ENCODE measurements at places on chromosomes 6 and 20.

DNA sequence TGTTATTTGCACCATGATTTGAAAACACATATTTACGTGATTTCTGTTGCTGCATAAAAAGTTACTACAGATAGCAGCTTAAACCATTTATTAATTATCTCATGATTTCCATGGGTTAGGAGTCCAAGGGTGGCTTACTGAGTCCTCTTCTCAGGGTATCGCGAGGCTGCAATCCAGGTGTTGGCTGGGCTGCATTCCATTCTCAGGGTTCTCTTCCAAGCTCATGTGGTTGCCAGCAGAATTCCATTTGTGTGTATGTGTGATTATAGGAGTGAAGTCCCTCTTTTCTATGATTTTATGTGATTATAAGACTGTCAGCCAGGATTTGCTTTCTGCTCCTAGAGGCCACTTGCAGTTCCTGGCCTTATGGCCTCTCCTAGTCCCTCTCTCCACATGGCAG lies 135.1 kb downstream of the FAM83B start:
- no peak overlapping the region for H3K4me3 ChIP-seq
- no peak for DNase-seq
- H3K36me3 ChIP-seq: no peaks in the 10 kb centered on the region
- H3K27ac ChIP-seq: no peak overlapping the region
- no peaks in the 10 kb centered on the region for H3K27me3 ChIP-seq

GRCh38 chr6:48378884-48379407 lies 267.9 kb upstream of the PTCHD4 start:
- no peaks in the 10 kb centered on the region for H3K27me3 ChIP-seq
- H3K27ac ChIP-seq: no peak overlapping the region
- no peak overlapping the region for H3K4me3 ChIP-seq
- no peaks in the 10 kb centered on the region for H3K4me1 ChIP-seq
- no peaks in the 10 kb centered on the region for H3K36me3 ChIP-seq

- peaks cover 18% of the 10 kb centered on the region for H3K4me1 ChIP-seq
- no peaks in the 10 kb centered on the region for H3K36me3 ChIP-seq
- peak; percentile 62 for DNase-seq
- H3K27ac ChIP-seq: peak overlapping the region; percentile 59
- H3K4me3 ChIP-seq: no peak overlapping the region
Observed at GRCh38 chr6:4460586-4461475, 315.4 kb upstream of the CDYL start.

GRCh38 chr20:5888041-5888440 lies 62.3 kb downstream of the TRMT6 start:
- H3K4me3 ChIP-seq: no peak overlapping the region
- DNase-seq: no peak
- no peaks in the 10 kb centered on the region for H3K36me3 ChIP-seq
- no peaks in the 10 kb centered on the region for H3K4me1 ChIP-seq
- H3K27me3 ChIP-seq: no peaks in the 10 kb centered on the region

- H3K27ac ChIP-seq: no peak overlapping the region
- H3K36me3 ChIP-seq: no peaks in the 10 kb centered on the region
- H3K4me1 ChIP-seq: no peaks in the 10 kb centered on the region
- DNase-seq: no peak
Observed at GRCh38 chr20:8787090-8787489, 281.8 kb upstream of the PLCB4 start.

GRCh38 chr6:40779409-40779808 lies 192.2 kb upstream of the LRFN2 start:
- no peaks in the 10 kb centered on the region for H3K36me3 ChIP-seq
- H3K27me3 ChIP-seq: no peaks in the 10 kb centered on the region
- H3K27ac ChIP-seq: no peak overlapping the region
- no peaks in the 10 kb centered on the region for H3K4me1 ChIP-seq

DNA sequence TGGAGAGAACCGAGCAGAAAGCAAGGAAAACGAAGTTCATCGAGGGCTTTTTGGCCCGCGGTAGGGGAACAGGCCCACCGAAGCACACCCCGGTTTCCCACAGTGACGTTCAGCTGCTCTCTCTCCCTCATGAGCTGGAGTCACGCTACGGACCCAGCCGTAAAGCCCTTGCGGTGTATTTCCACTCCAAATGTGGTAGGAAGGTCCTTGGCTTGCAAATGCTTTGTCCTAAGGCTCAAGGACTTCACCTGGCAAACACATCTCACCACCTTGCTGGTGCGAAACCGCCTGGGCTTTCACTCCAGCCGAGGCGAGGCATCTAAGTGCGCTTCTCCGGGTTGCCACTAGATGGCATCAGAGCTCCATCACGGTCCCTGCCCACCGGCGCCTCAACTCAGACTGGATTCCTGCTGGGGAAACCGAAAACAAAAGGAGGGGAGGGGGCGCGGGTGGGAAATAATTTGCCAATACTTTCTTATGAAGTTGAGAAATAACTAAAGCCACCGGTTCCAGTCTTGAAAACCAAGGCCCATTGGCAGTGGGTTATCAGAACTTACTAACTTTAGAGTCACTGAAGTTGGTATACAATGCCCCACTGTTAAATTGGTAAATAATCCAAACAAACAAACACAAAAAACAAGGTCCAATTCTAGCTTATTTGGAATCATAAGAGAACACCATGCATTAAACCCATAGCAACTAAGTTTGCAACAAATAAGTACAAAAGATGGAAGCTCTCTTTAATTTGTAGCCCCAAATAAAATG lies 13.4 kb upstream of the FOXC1 start:
- no peak overlapping the region for H3K27ac ChIP-seq
- H3K4me3 ChIP-seq: no peak overlapping the region
- H3K4me1 ChIP-seq: peaks cover 19% of the 10 kb centered on the region
- no peak for DNase-seq

DNA sequence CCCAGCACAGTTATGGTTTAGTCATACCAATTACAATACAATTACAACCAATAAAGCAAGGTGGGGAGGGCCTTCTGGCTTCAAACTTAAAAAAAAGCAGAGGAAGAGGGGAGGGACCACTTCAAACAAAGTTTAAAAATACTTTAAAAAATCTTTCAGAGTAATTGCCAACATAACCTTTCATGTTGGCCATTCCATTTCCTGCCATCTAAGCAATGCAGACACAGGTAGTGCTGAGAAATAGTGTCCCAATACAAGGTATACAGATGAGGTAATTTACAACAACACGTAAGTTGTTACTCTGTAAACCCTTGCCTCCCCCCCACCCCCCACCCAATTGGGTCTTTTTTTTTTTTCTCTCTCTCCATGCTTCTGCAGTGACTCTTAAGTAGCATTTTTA lies 18.8 kb upstream of the TBC1D20 start:
- DNase-seq: no peak
- H3K27me3 ChIP-seq: no peaks in the 10 kb centered on the region
- peaks cover 7% of the 10 kb centered on the region for H3K4me1 ChIP-seq
- peaks cover 47% of the 10 kb centered on the region for H3K36me3 ChIP-seq
- H3K4me3 ChIP-seq: no peak overlapping the region

GRCh38 chr20:53557130-53557529 lies 36.5 kb downstream of the ZNF217 start:
- H3K4me3 ChIP-seq: no peak overlapping the region
- no peaks in the 10 kb centered on the region for H3K4me1 ChIP-seq
- no peaks in the 10 kb centered on the region for H3K27me3 ChIP-seq
- no peak overlapping the region for H3K27ac ChIP-seq

GRCh38 chr20:40565001-40565681 lies 123.9 kb downstream of the MAFB start:
- DNase-seq: no peak
- no peaks in the 10 kb centered on the region for H3K36me3 ChIP-seq
- H3K27ac ChIP-seq: no peak overlapping the region
- no peaks in the 10 kb centered on the region for H3K4me1 ChIP-seq
- no peaks in the 10 kb centered on the region for H3K27me3 ChIP-seq
- H3K4me3 ChIP-seq: no peak overlapping the region

- H3K4me3 ChIP-seq: no peak overlapping the region
- peaks cover 13% of the 10 kb centered on the region for H3K4me1 ChIP-seq
- H3K27me3 ChIP-seq: no peaks in the 10 kb centered on the region
- H3K36me3 ChIP-seq: no peaks in the 10 kb centered on the region
- H3K27ac ChIP-seq: no peak overlapping the region
Observed at GRCh38 chr6:167111597-167111996, 11.3 kb upstream of the CCR6 start.

Measured in spinal cord (tissue), 10 donors.